CD4-positive, alpha-beta T cell treated with Interleukin-15 for 1 hour (primary cell): ENCODE measurements at places on chromosomes 6 and 20.

DNA sequence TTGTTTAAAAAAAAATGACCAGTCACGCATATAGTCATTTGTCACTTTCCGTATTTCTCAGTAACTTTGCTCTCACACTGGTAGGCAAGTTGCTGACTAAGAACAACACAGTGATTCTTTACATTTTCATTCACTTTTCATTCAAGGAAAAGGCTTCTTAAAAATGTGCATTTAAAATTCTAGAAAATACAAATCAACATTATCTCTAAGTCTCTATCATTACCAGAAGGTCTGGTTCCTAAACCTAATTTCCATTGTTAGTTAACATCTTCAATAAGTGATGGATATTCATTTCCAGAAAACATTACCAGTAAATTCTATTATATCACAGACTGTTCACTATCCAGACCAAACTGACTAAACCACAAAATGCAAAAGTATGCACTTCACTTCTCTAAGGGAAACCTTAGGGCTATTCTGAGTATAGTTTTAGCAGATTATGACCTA is 115.3 kb downstream of the AHI1 start:
- DNase-seq = no peak

GRCh38 chr20:24027229-24027628 is 38.6 kb upstream of the GGTLC1 start:
- peak; percentile 93 for DNase-seq

- no peak for DNase-seq
Measured at GRCh38 chr6:150046943-150047342, 21.6 kb upstream of the RAET1L start.

- no peak for DNase-seq
Measured at GRCh38 chr6:25239059-25239458, 40.1 kb upstream of the CARMIL1 start.

DNA sequence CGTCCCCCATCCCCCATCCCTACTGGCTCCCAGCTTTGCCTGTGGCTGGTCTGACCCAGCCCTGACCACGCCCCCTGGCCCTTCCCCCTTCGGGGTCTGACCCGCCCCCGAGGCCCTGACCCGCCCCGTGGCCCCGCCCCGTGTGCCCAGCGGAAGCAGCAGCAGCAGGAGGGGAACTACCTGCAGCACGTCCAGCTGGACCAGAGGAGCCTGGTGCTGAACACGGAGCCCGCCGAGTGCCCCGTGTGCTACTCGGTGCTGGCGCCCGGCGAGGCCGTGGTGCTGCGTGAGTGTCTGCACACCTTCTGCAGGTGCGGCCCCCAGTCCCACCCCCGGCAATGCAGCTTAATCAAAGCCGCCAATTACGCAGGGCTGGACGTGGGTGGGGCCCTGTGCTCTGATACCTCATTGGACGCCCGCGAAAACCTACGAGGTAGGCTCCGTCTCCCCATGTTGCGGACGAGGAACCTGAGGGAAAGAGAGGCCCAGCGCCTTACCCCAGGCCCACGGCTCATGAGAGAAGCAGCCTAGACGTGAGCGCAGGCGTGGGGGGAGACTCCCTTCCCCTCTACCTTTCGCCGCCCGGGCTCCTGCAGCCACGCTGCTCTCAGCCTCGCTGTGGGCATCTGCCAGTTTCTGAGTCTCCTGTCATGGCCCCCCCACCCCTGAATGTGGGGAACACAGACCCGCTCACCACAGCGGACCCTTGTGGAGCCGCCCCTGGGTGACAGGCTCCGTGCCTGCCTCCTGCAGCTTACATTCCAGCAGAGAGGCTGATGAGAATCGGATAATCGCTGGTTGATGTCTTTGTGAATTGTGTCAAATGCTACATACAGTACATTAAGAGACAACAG is 12.8 kb downstream of the RBCK1 start:
- no peak for DNase-seq

DNA sequence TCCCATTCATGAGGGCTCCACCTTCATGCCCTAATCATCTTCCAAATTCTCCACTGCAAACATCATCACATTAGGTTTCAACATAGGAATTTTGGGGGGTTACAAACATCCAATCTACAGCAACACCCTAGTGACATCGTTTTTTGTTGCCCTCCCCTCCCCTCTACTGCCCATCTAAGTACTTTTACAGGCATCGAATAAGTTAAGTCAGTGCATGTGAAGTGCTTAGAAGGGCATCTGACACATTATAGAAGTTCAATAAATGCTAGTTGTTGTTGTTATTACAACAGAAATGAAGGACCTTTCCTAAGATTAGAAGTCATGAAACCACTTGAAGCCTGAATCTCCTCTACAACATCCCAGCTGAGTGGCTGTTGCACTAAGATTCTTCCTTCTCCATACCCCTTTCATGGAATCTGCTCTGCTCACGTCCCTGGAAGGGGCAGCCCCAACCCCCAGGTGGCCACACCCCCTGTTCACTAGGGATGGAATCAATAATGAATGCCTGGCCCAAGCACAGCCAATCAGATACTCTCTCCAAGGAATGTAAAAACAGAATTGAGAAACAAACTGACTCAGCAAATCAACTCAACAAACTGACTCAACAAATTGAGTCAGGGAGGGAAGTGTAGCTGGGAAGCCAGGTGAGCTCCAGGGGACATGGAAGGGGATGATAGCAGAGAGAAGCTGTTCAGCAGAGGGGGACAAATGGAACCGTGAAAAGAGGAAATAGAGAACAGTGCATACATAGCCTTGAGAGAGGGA is 3.9 kb upstream of the LRP11 start:
- no peak for DNase-seq

GRCh38 chr20:43404878-43405277 is 52.8 kb upstream of the SRSF6 start:
- no peak for DNase-seq

DNA sequence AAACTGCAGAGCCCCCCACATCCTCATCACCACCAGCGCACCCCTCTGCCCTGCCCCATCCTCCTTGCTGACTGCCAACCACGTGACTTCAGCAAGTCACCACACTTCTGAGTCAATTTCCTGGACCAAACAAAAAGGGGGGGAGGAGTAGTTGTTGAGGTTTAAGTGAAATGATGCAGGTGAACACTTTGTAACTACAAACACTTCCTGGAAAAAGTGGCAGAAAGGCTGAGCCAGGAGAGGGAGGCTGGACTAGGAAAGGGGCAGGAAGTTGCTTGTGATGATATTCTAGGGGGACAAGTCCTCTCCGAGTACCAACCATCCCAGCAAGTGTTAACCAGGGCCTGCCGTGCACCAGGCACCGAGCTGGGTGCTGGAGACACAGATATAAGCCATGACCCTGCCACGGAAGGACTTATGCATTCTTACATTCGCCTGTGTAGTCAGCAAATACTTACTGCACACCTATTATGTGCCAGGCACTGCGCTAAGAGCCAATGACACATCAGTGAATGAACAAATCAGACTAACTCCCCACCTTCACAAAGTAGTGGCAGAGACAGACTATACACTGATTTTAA is 67.3 kb downstream of the PREX1 start:
- DNase-seq = peak; percentile 80

DNA sequence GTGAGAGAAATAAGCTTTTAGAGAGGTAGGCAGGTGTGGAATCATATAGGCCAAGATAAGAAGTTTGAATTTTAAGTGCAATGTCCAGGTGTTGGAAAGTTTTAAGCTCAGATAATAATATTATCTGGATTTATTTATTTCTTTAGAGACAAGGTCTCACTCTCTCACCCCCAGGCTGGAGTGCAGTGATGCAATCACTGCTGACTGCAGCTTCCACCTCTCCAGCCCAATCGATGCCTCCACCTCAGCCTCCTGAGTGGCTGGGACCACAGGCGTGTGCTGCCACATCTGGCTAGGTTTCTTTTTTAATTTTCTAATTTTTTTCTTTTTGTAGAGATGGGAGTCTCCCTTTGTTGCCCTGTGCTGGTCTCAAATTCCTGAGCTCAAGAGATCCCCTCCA is 5.5 kb upstream of the MAS1L start:
- DNase-seq = no peak

DNA sequence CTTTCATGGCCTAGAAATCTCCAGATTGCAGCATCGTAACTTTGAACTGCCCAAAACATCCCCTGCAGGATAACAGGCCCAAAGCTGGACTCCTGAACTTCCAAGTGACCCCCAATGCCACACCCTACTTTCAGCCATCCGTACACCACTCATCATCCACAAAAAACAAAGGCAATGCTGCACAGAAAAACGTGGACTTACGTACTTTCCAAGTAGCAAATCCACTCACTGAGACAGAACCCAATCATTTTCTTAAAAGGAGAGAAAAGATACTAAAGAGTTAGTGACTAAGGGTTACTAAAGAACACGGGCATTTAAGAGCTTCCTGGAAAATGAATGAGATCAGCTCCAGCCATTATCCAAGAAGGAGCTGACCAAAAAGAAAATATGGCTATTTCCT is 211.0 kb downstream of the WDR27 start:
- DNase-seq = no peak

DNA sequence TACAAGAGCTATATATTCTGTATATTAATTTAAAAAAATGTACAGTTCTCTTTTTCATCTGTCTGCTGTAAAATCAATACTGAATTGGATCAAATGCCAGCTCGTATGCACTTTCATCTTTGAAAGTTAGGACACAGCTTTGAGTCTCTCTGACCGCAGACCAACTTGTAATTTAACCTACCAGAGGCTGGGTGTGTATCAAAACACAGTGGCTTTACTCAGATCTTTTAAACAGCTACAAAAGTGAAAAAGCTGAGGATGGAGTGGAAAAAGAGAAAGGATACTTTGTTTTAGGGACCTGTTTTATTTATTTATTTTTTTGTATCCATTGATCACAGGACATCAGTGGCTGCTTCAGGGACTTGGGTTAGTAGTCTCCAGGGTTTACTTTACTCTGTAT is 44.1 kb downstream of the KIAA0408 start:
- no peak for DNase-seq

DNA sequence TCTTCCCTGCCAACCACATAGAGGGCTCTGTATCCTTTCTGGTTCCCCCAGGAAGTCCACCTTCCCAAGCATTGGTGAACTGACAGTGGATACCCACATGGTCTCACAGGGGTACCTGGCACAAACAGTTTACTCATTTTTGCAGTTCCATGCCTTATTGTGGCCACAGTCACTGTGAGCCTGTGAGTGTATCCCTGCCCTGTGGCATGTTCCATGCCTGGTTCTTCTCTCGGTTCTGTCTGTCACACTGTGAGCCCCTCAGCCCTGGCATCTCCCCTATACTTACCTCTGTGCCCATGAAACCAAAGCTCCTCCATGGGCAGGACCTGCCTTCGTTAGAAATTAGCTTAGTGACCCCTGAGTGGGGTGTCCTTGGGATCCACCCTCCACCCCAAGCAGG is 107.8 kb downstream of the TOX2 start:
- no peak for DNase-seq

DNA sequence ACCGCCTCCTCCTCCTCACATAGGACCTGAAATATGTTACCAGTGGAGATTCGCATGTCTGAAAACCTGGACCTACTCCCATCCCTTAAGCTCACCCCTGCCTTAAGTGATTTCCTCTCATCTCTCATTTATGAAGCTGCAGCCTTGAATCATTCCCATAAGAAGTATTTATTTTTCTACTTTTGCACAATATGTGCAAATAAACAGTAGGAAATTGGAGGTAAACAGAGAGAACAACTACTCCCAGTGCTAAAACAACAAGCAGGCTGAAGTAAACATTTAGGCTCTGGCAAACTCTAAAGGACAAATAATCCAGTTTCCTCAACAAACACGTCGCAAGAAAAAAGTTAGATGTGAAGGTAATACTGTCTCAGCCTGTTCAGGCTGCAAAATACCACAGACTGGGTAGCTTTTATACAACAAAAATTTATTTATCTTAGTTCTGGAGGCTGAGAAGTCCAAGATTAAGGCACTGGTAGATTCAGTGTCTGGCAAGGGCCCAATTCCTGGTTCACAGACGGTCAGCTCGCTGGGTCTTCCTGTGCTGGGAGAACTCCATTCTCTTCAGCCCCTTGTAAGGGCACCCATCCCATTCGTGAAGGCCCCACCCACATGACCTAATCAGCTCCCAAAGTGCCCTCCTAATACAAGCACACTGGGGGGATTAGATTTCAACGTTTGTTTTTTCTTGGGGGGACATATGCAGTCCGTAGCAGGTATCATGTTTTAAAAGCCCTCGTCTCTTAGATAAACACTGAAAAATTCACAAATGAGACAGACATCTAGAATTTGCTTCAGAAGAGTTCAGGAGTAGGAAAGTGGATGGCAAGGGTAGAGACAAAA is 15.6 kb downstream of the SPATA2 start:
- no peak for DNase-seq

- DNase-seq = no peak
Measured at GRCh38 chr6:2412731-2413130, 167.3 kb upstream of the GMDS start.

DNA sequence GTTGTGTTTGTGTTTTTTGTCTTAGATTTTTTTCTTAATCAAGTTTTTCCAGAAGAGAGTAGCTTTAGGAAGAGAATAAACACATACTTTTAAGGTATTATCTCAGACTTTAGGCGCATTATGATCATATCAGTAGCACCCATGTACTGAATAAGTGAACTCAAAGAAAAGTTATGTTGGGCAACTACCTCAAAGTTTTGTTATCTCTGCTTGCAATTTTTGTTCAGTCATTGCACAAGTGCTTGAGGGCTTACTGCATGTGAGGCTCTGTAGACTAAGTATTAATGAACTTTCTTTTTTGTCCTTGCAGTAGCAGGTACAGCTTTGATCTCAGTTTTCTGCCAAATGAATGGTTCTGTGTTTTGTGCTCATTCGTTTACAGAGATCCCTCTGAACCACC is 189.0 kb downstream of the SLC16A10 start:
- no peak for DNase-seq

GRCh38 chr6:168376120-168376519 is 56.5 kb upstream of the DACT2 start:
- DNase-seq = peak; percentile 1

DNA sequence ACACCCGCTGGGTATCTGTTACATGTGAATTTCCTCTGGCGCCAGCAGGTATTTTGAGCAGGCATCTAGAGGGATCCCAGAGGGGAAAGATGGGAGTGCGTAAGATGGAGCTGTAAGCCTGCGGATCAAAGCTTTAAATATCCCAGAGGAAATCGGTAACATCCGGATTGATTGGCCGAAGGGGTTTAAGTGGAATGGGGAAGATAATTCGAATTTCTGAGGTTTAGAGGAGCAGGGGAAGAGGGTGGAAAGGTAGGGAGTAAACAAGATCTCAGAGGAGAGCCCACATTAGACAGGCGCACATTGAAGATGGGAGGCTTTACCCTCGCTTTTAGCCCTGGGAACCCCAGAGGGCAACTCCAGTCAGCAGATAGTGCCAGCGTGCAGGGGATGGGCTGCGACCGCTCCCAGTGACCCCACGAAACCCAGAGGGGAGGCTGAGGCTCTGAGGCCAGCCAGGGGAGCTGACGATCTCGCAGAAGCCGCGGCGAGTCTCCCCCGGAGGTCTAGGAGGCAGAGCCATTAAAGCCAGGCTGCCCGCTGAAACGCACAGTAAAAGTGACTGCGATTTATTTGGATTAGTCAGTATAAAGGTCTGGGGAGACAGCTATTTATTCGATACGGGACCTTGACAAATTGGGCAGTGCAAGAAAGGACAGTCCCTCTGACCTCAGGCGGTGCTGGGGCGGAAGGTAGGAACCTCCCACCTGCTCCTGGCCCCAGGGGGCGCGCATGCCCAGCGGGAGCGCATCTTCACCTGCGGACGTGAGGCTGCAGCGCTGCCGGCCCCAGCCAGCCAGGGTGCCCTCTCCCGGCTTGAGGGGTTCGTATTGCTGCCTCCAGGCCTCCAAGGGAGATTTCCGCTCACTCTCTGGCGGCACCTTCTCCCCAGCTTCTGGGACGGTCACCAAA is 34.3 kb upstream of the TCF21 start:
- DNase-seq = no peak
